ENCODE measurements at places on chromosomes 7 and 10.

DNA sequence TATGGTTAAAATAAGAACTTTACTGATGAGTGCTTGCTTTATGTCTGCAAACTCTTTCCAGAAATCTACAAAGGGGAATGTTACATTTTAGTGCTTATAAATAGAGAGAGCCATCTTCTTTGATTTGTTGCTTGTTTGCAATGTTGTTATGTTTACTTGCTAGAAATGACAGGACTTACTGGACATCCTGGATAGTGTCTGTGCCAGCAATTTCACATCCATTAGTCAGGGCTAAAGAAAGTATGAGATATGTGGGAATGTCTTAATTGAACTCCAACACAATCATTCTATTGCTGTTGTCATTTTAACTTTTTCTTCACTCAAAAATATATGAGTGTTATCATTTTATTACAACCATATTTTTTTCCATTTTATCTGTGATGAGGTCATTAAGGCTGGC is 453.2 kb downstream of the TNS3 start:
- DNase-seq: no peak

- DNase-seq: no peak
Measured at GRCh38 chr7:81068-81925, 111.1 kb upstream of the FAM20C start.

GRCh38 chr10:132134241-132135052 is 52.3 kb upstream of the DPYSL4 start:
- DNase-seq: no peak

- DNase-seq: no peak
Measured at GRCh38 chr7:10412422-10413019, 561.2 kb upstream of the PHF14 start.

DNA sequence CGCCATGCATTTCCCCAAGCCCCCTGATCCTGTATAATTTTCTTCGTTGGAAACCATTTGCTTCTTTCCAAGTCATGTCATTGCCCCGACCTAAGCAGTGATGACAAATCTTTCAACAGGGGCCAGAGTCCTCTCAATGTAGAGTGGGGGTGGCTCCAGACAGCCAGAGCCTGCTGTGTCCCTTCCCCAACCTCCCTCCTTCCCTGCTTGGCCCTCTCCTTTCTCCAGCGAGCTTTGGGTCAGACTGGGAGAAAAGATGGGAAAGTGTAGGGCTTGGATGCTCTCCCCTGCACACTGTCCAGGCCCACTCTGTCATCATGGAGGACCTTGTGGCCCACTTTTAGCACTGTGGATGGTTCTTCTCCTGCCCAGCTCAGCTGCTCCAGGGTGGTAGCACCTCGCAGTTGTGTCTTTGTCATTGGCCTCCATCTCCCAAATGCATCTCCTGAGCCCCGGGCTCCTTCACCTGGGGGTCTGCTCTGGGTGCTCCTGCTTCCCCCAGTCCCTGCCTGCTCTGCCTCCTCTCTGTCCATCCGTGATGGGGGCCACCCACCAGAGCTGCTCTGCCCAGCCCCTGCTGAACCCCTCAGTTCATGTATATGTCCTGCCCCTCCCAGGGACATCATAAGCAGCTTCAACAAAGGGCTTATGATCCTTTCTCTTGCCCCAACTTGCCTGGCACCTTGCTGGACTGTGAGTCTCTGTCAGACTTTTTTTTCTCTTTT is 37.5 kb downstream of the BTBD16 start:
- DNase-seq: no peak

DNA sequence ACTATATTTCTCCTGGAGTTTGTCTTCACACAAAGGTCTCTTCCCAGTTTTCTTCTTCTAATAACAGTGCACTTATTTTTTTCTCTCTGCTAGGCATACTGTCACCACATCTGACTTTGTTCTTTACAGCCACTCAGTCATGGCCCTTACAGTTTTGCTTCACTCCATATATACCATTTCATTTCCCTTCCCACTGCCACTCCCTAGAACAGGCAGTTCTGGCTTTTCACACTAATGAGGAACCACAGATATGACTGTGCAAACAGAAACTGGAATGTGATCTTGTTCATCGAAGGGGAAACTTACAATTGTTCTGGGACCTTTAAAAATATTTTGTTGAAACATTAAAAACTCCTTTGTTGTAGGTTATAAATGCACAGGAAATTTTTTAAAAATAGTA is 67.3 kb downstream of the EPDR1 start:
- DNase-seq: no peak

- no peak for DNase-seq
Measured at GRCh38 chr7:123789817-123790216, 41.0 kb upstream of the WASL start.

DNA sequence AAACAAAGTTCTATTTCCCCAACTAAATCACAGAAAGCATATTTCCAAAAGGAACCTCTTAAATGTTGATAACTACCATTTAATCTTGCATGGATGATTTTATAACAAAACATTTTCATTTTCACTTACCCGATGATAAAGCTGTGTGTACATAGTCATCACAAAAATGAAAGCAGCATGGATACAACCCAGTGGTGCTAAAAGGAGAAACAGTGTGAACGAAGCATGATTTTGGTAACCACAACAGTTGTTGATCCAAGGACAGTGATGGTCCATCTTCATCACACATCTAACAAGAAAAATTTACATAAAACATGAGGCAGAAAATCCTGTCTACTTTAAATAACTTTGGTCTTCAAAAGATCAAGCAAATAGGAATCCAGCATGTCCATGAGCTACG is 4.7 kb downstream of the ZDHHC6 start:
- DNase-seq: no peak

GRCh38 chr7:80053124-80053523 is 81.5 kb upstream of the GNAI1 start:
- no peak for DNase-seq

GRCh38 chr7:46383605-46384004 is 462.5 kb upstream of the IGFBP3 start:
- DNase-seq: no peak

- no peak for DNase-seq
Measured at GRCh38 chr7:19575909-19576557, 132.8 kb downstream of the POLR1F start.

DNA sequence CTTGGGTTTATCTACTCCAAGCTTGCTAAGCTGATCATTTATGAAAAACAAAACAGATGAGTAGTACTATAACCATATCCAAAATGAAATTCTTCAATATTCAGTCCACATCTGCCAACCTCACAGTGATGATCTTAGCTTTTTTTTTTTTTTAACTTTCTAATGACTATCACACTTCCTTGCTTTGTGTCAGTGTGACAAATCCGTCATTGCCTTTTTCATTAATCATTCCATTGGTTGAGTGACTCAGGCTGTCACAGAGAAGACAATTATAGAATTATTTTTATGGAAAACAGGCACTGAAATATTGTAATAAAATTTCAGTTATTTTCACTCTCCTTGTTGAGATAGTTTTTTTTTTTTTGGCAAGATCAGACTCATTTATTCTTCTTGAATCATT is 70.7 kb downstream of the CPVL start:
- no peak for DNase-seq

GRCh38 chr10:85967594-85967993 is 399.0 kb downstream of the GRID1 start:
- no peak for DNase-seq

GRCh38 chr7:101589052-101589451 is 40.0 kb downstream of the MYL10 start:
- no peak for DNase-seq

DNA sequence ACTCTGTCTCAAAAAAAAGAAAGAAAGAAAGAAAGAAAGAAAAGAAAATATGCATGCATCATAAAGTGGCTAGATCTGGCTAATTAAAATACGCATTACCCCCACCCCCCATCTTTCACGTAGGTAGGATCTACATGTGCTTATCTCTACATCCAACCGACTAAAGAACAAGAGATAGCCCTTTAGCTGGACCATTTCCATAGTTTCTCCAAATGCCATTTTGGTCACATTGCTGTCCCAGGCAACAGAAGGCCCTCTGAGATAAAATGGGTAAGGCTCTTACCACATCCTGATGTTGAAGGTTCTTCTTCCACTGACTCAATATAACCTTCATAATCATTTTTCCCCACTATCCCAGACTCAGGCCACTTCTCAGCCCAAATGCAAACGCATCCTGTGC is 31.5 kb downstream of the PIK3AP1 start:
- no peak for DNase-seq

GRCh38 chr10:130364631-130365411 is 228.6 kb downstream of the GLRX3 start:
- DNase-seq: no peak

GRCh38 chr10:27366769-27367168 is 126.2 kb upstream of the ACBD5 start:
- no peak for DNase-seq

GRCh38 chr10:68367121-68367520 is 34.4 kb upstream of the PBLD start:
- DNase-seq: no peak

- DNase-seq: no peak
Measured at GRCh38 chr10:118017850-118018249, 28.9 kb downstream of the RAB11FIP2 start.

GRCh38 chr10:102001435-102002068 is 54.4 kb downstream of the ARMH3 start:
- no peak for DNase-seq

- no peak for DNase-seq
Measured at GRCh38 chr7:116671681-116672595, at the start of gene MET. TSS of gene MET (plus strand) at chr7:116672196. CDS start at chr7:116699085, 26,889 bp downstream.

DNA sequence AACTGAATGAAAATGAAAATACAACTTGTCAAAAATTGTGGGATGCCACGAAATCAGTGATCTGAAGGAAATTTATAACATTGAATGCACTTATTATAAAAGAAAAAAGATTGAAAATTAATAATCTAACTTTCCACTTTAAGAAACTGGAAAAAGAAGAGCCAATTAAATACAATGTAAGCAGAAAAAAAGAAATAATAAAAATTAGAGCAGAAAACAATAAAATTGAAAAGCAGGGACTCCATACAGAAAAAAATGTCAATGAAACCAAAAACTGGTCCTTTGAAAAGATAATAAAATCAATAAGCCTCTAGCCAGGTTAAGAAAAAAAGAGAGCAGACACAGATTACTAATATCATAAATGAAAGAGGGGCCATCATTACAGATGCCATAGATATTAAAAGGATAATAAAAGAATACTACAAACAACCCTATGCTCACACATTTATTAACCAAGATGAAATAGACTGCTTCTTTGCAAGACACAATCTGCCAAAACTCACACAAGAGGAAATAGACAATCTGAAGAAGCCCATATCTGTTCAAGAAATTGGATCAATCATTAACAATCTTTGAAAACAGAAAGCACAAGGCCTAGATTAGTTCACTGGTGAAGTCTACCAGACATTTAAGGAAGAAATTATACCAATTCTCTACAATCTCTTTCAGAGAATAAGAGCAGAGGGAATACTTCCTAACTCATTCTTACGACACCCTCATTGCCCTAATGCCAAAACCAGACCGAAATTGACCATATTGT is 233.8 kb upstream of the NEBL start:
- no peak for DNase-seq

GRCh38 chr7:100545360-100546128 is 6.5 kb downstream of the AGFG2 start:
- no peak for DNase-seq

DNA sequence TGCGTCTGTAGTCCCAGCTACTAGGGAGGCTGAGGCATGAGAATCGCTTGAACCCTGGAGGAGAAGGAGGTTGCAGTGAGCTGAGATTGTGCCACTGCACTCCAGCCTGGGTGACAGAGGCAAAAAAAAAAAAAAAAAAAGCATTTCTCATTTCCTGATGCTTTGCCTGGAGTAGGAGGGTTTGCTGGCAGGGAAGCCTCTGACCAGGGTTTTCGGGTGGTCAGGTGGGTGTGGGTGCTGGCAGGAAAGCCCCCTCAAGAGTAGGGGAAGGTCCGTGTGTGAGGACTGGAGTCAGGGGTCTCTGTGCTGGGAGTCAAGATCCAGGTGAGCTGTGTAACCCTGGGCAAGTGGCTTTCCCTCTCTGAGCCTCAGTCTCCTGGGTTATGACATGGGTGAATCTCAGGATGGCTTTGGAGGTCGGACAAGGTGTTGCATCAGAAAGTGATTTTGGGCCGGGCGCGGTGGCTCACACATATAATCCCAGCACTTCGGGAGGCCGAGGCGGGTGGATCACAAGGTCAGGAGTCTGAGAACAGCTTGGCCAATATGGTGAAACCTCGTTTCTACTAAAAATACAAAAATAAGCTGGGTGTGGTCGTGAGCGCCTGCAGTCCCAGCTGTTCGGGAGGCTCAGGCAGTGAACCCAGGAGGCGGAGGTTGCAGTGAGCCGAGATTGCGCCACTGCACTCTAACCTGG is 3.2 kb downstream of the AMZ1 start:
- no peak for DNase-seq

GRCh38 chr10:118332948-118333710 is 9.0 kb downstream of the FAM204A start:
- no peak for DNase-seq

GRCh38 chr10:124650263-124650662 is 93.9 kb downstream of the FAM53B start:
- no peak for DNase-seq

DNA sequence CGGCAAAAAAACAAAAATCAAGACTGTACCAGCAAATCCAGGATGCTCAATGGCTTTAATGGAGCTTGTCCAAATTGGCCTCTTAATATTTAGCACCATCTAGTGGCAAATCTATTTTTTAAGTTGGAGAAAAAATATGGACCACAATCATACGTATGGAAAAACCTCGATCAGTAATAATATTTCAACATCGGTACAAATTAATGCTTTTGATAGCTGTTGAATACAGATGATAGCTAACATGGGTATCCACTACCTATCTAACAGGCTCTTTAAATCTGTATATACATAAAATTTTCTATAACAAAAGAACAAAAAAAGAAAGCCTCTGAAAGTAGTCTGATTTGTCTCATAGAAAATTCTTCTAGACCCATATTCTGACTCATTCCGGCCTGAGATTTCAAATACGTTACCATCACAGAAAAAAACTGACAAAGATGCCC is 29.2 kb downstream of the COA1 start:
- no peak for DNase-seq

- no peak for DNase-seq
Measured at GRCh38 chr10:23075672-23076071, 19.7 kb upstream of the MSRB2 start.

DNA sequence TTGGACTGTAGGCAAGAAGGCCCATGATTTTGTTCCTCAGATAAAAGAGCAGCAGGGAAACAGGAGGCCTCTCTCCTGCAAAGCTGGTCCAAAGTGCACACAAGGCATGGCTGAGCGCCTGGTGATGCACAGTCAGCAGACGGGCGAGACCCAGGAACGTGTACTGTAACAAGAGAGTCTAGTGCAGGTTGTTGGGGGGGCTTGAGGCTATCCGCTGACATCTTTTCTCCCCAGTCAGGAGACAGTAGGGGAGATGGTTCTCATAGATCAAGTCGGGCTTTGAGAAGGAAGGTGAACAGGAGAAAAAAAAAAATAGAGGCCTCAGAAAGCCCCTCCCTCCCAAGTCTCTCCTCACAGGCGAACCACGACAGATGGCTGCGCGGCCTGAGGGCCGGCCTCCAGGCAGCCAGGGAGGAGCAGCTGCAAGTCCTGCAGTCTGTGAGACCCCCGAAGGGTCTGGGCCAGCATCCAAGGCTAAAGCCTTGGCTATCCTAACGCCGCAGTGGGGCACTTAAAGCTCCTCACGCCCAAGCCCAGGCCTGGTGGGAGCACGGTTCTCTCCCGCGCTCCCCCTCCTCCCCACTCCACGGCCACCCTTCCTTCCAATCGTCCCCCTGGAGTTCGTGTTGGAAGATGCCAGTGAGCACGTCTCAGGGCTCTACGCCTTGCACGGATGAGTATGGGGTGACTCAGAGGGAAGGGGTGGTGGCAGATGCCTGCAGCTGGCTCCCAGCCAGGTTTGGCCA is 68.3 kb downstream of the PRKAG2 start:
- no peak for DNase-seq

- DNase-seq: no peak
Measured at GRCh38 chr7:30589111-30589510, 5.6 kb upstream of the GARS1 start.
